Tibial nerve (tissue), 4 donors: ENCODE measurements at places on chromosomes 1 and 21. TPM values are rescaled to one million over a fixed set of nuclear protein-coding genes. Genes with fewer than 3 reads are reported as not detected.

DNA sequence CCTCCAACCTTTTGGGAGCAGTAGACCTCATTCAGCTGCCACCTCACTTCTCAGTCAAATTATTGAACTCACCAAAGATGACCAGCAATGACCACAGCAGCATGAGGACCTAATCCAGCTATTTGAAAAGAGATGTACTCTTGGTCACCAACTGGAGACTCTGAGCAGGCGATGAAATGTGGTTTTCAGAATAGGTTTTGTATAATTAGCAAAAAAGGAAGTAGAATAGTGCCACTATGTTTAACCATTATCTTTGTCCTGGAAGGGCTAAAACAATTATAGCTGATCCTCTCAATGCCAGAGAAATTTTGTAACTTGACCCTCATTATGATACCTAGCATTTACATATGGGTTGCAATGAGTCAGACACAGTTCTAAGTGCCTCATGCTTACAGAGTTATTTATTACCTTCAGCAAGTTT, at the start of gene FCRL2:
Gene FCRL2 (minus strand): TSS at position 162 of the 421 bp plus-strand sequence. CDS start 59 bp downstream, at position 103.
- no peak for DNase-seq

DNA sequence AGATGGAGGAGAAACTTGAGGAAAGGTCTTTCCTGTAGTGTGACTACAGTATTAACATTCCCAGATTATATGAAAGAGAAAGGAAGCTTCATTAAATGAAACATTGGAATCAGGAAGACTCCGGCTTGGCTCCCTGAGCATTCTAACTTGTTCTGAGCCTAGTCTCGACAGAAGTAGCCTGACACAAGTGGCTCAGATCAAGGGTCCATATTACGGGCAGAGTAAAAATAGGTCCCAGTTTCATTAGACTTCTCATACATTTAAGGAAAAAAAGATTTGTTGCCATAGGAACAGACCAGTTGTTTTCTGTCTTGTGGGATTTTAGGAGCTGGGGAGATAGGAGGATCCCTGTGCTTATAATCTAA, 12.8 kb downstream of the SMAP2 start:
- no peak for DNase-seq

DNA sequence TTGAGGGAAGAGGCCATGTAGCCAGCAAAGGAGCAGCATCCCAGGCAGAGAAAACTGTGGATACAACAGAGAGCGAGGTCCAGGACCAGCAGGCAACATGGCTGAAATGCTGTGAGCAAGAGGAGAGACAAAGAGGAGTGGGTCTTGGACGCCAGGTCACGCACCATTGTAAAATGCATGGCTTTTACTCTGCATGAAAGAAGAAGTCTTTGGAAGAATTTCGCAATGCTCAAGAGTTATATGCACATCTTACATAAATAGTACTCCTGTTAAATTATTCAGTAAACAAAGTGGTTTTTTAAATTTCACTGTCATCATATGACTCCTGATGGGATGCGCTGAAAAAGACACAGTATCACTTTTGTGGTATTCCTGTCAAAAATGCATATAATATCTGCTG, 3.5 kb downstream of the CD244 start:
- no peak for DNase-seq

GRCh38 chr1:94398356-94398755, 19.8 kb upstream of the ABCD3 start:
- DNase-seq = no peak

GRCh38 chr1:221459558-221459957, 282.3 kb downstream of the DUSP10 start:
- DNase-seq = no peak

GRCh38 chr1:20009212-20009611, 29.8 kb upstream of the PLA2G2A start:
- DNase-seq = no peak

DNA sequence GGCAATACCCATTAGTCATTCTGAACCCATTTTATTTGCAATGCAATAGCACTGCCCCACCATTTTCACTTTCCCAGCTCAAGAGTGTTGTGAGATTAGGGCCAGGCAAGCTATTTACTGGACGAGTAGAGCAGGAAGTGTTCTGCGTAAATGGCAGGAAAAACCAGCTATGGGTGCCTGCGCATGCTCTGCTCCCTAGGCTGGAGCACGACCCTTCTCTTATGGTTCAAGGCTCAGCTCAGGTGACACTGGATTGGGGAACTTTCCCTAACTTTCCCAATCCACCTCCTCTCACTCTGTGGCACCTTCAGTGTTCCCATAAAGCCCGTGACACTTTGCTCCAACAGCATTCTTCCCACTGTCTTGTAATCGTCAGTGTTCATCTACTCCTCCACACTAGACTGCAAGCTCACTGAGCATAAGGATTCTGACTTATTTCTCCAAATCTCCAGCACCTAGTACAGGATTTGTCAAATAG, 3.6 kb upstream of the MAN1A2 start:
- no peak for DNase-seq

GRCh38 chr1:200904772-200905171, 10.1 kb downstream of the INAVA start:
- no peak for DNase-seq

DNA sequence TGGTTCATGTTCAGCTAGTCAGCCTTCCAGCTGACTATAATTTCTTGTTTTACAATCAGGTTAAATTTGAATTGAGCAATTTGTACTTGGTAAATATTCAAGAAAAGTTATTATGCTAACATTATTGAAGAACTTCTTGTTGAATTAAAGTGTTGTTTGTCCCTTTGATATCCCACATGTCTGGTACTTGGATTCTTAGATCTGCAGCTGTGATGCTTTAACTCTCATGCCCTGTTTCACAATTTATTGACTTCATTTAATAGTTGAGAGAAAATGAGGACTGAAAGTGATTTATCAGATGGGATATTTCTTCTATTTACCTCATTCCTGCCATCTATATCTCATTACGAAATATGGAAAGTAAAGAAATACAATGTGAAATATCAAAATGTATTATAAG, 92.8 kb downstream of the FASLG start:
- DNase-seq = no peak

GRCh38 chr1:84582802-84583587, 8.8 kb upstream of the CTBS start:
- no peak for DNase-seq

DNA sequence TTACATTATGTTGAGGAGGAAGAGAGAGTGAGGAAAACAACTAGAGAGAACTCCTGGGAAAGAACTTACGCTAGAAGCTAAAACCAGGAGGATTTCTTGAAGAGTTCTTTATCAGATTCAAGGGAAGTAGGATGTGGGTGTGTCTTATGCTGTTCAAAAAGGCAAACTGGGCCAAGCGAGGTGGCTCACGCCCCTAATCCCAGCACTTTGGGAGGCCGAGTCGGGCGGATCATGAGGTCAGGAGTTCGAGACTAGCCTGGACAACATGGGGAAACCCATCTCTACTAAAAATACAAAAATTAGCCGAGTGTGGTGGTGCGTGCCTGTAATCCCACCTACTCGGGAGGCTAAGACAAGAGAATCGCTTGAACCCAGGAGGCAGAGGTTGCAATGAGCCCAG, 23.1 kb downstream of the SMG7 start:
- DNase-seq = no peak

Gene C1orf94
- total RNA-seq = not detected

GRCh38 chr1:163604321-163604720, 282.6 kb downstream of the NUF2 start:
- DNase-seq = no peak

Gene AMPD1
- not detected for total RNA-seq

DNA sequence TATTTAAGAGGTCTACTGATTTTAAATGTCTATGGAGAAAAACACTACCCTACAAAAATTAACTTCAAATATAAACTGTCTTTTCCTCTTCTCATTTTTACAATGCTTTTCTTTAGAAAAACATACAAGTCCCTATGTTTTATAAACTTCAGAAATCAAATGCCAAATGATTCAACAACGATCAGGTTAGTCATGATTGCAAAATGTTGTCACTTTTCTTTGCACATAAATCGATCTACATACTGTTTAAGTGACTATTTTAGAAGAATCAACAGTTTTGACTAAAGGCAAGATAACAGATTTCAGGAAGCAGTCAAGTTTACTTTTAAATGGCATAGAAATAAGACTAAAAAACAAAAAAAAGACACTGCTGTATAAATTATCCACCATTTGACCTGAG, 168.7 kb downstream of the GPATCH2 start:
- no peak for DNase-seq

Gene KCNH1
- 3.9 TPM for total RNA-seq

DNA sequence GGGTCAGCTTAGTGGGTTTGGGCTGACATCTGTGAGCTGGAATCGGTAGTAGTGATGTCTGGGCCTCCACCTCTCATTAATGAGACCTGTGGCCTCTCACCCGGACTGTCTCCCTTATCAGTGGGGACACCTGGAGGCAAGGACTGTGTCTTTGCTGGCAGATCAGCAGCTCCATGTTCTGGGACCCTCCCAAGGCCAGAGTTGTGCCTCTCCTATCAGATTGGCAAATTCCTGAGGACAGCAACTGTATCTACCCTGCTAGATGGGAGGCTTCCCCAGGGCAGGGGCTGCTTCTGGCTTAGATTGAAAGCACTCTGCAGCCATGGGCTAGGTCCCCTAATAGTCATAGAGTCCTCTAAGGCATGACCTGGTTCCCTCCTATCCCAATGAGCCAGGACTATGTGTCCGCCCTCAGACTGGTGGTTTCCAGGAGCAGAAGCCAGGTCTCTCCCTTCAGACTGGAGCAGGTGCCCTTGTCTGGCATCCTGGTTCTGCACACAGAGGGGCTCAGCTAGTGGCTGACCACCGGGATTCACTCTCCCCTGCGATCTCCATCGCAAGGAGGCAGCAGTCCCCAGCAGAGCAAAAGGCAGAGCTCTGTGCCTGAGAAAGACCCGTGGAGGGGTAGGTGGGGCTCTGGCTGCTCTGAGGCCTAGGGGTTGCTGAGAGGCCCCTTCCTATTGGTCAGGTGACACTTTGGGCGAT, 5.8 kb downstream of the DRAXIN start:
- DNase-seq = no peak

DNA sequence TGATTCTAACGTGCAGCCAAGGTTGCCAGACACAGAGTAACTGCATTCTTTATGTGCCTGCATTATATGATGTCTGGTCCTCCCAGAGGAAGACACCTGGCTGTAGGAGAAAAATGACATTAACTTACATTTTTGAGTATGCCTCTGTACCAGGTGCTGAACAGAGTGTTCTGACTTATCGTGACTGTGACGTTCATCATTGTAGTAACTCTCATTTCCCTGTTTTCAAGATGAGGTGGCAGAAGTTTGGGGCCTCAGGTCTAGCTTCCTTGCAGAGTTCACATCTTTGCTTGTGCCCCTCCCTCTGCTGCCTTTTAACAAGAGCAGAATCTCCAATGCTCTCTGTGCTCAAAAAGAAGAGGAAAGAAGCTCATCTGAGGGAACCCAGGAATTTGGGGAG, 488.0 kb downstream of the AJAP1 start:
- no peak for DNase-seq

DNA sequence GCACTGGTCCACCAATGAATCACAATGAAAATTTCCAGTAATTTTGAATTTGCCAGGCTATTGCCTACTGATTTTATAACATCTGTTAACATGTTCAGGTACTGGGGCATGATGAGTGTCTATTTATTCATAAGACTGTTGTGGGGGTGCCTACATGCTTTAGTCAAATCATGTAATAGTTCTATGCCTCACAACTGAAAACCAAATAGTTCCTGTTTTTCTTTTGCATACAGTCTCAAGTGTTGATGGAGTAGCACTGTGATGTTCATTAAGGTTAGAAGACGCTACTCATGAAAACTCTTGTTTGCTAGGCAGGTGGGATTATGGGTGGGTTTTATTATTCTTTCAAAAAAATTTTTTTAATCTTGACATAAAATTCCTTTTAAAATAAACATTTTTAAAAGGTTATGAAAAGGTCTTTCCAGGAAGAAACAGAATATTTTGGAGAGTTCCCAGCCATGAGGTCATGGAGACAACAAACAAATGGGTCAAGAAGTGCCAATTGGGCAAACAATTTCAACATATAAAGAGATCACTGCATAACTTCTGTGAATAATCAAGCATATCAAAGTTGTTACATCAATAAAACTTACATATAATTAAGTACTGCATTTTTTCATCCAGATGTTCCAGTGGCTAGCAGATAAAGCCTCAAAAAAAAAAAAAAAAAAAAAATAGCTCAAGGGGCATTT, 40.2 kb upstream of the NHLH2 start:
- no peak for DNase-seq

Gene TCEA3
- 36.1 TPM for total RNA-seq

DNA sequence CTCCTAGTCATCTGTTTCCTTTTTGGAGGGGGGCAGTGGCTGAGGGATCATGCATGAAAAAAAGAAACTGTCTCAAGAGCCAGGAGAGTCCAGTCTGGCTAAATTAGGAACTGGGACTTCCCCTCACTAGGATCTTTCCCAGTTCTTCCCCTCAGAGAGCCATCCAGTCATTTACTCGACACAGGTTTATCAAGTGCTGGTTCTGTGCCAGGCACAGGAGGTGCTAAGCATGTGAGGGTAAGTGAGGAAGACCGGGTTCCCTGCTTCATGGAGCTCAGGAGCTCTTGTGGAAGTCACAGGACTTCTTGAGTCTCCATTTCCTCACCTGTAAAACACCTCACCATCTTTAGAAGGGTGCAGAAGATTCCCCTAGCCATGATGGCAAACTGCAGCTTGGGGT, 8.6 kb upstream of the NUAK2 start:
- no peak for DNase-seq

DNA sequence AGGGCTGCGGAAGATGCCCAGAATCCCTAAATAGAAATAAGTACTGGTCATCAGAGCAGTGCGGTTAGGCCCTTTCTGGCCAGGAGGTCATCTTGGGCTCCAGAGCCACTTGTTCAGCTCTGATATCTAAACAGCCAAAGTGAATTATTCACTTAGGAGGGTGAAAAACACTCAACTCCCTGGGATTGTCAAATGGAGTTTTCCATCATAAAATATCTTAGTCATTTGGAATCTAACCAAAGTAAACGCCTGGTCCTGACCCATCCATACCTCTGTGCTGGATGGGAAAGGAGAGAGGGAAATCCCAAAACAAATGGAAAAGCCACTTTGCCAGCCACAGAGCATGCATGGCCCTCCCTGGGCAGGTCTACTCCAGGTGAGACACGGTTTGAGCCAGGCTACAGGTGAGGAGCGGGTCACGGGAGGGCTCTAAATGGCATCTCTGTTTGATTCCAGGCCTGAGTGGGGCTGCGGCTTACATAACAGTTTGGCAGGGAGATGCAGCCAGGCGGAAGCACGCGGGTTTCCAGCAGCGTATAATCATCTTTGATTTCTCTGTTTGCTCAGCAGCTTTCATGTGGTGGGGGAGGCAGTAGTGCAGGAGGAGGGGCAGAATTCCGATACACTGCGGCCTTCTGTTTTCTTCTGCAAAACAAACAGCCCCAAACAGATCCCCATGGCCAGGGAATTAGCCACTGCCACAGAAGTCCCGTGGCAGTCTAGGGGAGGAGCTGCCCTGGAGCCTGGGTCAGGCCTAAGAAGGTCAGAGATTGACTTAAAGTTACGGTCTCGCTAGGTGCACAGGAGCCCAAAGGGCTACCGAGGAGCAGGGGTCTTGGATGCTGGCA, 59.1 kb upstream of the ZNF648 start:
- DNase-seq = peak; percentile 53

Gene FAM76A
- 21.0 TPM for total RNA-seq

DNA sequence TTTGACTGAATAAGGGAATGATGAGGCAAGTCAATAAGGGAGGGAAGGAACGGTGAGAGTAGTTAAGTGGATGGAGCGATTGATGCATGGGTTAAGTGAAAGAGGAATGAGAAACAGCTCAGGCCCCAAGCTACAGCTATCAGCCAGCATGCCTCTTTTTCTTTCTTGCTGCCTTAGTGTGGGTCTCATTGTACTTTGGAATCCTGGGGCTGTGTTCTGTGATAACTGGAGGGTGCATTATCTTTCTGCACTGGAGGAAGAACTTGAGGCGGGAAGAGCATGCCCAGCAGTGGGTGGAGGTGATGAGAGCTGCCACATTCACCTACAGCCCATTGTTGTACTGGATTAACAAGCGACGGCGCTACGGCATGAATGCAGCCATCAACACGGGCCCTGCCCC, 1.0 kb downstream of the TEX38 start:
- DNase-seq = no peak
